ENCODE measurements at places on chromosomes 2 and 18. TPM values are rescaled to one million over a fixed set of nuclear protein-coding genes. Genes with fewer than 3 reads are reported as not detected.

Gene CROCC2
- not detected for total RNA-seq

Gene SERPINB10
- total RNA-seq: 2.8 TPM

GRCh38 chr2:238098901-238099713 is 1.0 kb upstream of the ESPNL start:
- H3K27ac ChIP-seq: no peak overlapping the region
- no peak for DNase-seq
- no peaks in the 10 kb centered on the region for H3K36me3 ChIP-seq
- H3K4me3 ChIP-seq: no peak overlapping the region

DNA sequence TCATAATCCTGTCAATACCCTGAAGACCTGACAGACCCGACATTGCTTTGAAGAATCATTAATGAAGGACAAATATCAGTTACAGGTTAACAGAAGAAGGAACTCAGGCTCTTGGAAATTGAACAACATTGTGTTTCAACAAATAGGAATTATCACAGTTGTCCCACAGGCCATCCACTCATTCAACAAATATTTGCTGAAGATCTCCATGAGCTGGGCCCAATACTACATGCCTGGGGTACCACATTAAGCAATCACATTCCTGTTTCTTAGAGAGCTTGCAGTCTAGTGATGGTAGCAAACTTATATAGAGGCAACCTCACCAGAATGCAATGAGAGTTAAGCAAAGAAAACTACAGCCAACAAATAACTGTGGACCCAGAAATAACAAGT is 671.6 kb upstream of the ACVR2A start:
- no peak for DNase-seq
- H3K36me3 ChIP-seq: no peaks in the 10 kb centered on the region
- H3K4me1 ChIP-seq: no peaks in the 10 kb centered on the region
- no peaks in the 10 kb centered on the region for H3K27me3 ChIP-seq
- H3K4me3 ChIP-seq: no peak overlapping the region
- H3K27ac ChIP-seq: no peak overlapping the region

Gene UCN
- total RNA-seq: 0.72 TPM

Gene MRPS9
- total RNA-seq: 33.0 TPM

Gene DAW1
- not detected for total RNA-seq

DNA sequence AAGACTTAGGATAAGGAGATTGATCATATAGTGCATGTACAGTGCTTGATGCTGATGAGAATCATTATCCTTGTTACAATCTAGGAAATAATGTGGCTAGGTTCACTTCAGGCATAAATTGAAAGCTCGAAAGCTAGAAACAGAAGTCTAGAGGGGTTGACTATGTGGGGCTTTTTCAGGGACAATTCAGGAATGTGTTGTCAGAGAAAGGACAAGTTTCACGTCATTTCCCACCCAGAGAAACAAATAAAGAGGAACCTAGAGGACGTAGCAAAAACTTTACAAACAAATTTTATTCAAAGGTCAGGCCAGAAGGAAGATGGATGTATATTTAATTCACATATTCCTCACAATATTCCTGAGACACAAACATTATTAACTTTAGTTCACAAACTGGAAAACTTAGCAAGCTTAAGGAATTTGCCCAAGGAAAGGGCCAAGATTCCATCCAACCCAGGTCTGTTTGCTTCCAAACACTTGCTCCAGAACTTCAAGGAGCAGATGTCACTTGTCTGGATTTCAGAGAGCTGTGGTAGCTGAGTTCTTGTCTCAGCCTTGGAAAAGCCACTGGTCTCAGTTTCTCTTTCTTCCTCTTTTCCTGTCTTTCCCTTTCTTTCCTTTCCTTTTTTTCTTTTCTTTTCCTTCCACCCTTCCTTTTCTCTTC is 7.4 kb downstream of the CYRIA start:
- DNase-seq: no peak
- no peaks in the 10 kb centered on the region for H3K4me1 ChIP-seq
- H3K27me3 ChIP-seq: peaks cover 5% of the 10 kb centered on the region

- H3K27me3 ChIP-seq: no peaks in the 10 kb centered on the region
- no peak overlapping the region for H3K27ac ChIP-seq
- no peaks in the 10 kb centered on the region for H3K4me1 ChIP-seq
- no peak for DNase-seq
- no peaks in the 10 kb centered on the region for H3K36me3 ChIP-seq
Measured at GRCh38 chr2:14673351-14673875, 40.9 kb downstream of the LRATD1 start.

Gene MAP2
- 1.2 TPM for total RNA-seq

All from HFFc6 (cell line).